ENCODE measurements at places on chromosomes 3 and 15. TPM values are rescaled to one million over a fixed set of nuclear protein-coding genes. Genes with fewer than 3 reads are reported as not detected.

- no peaks in the 10 kb centered on the region for H3K4me1 ChIP-seq
- H3K27ac ChIP-seq = no peak overlapping the region
- H3K4me3 ChIP-seq = no peak overlapping the region
- no peaks in the 10 kb centered on the region for H3K36me3 ChIP-seq
- no peaks in the 10 kb centered on the region for H3K27me3 ChIP-seq
These were observed 95.0 kb downstream of the LRTM1 start for GRCh38 chr3:54832876-54833275.

DNA sequence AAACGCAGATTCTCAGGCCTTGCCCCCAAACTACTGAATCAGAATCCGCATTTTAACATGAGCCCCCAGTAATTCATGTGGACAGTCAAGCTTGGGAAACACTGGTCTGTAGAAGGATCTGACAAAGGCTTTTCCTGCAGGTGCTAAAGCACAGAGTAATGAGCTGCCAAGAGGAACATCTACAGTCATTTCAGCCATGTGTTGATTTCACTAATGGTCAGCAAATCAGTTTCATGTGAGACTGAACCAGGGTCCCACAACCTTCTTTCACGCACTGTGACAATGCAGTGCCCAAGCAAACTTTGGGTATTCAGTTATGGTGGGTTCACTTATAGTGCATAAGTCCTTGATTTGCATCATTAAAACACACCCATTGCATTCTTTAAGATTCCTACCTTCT, 237.6 kb downstream of the TUSC7 start:
- no peak for DNase-seq
- H3K4me1 ChIP-seq = no peaks in the 10 kb centered on the region
- H3K27me3 ChIP-seq = no peaks in the 10 kb centered on the region
- no peak overlapping the region for H3K4me3 ChIP-seq
- H3K36me3 ChIP-seq = no peaks in the 10 kb centered on the region

- no peaks in the 10 kb centered on the region for H3K27me3 ChIP-seq
- no peaks in the 10 kb centered on the region for H3K4me1 ChIP-seq
- DNase-seq = no peak
- H3K27ac ChIP-seq = no peak overlapping the region
These were observed 162.4 kb downstream of the ADAMTSL3 start for GRCh38 chr15:83816124-83816883.

- no peak overlapping the region for H3K27ac ChIP-seq
- H3K27me3 ChIP-seq = peaks cover 38% of the 10 kb centered on the region
- no peaks in the 10 kb centered on the region for H3K36me3 ChIP-seq
- no peak for DNase-seq
These were observed 574 bp downstream of the CHST2 start for GRCh38 chr3:143119974-143120715.

DNA sequence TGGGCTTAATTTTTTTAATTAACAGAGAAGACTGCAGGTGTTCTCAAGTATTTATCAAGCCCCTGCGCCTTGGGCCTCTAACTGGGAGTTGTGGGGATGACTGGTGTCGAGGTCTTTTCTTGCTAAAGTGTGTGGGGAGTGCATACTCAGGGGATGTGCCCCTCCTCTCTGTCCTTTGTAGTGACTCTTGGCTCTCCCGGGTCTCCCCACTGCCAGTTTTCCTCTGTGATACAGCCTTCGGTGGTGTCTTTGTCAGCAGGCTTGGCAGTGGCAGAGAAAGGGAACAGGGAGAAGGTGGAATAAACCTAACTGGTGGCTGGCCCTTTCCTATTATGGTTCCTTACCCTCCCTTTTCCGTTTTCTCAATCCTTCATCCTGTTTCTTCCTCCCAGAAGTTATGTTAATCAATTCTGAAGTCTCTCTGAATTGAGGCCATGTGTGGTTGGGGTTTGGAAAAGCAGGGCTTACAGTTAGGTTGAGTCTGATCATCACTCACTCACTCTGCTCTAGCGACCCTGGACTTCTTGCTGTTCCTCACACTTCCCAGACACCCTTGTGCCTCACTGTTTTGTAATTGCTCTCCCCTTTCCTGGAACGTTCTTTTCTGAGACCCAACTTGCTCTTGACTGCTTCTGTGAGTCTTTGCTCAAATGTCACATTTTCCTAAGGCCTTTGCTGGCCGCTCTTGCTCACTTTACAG, 158.1 kb downstream of the PTPRG start:
- H3K4me3 ChIP-seq = no peak overlapping the region
- DNase-seq = no peak
- no peaks in the 10 kb centered on the region for H3K36me3 ChIP-seq
- H3K27ac ChIP-seq = no peak overlapping the region
- H3K27me3 ChIP-seq = no peaks in the 10 kb centered on the region

- no peak for DNase-seq
- H3K27me3 ChIP-seq = peaks cover 5% of the 10 kb centered on the region
- H3K4me3 ChIP-seq = no peak overlapping the region
- H3K4me1 ChIP-seq = no peaks in the 10 kb centered on the region
- no peaks in the 10 kb centered on the region for H3K36me3 ChIP-seq
These were observed 258.1 kb upstream of the ROPN1 start for GRCh38 chr3:124250053-124250452.

DNA sequence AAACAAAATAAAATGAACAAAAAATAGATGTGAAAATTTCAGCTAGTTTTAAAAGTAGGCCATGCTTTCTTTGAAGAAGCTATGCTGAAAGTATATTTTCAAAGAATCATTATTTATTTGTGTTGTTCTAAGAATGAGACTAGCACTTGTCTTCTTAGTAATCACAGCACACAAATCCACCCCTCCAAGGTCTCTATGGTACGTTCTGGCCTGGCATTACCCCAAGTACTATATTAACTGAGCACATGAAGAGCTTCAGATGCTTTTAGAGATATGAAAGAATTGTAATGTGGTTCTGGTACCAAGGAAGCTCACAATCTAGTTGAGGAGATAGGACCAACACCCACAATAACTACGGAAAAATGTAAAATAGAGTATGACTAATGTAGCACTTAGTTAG, 416.5 kb downstream of the PLCL2 start:
- no peaks in the 10 kb centered on the region for H3K36me3 ChIP-seq
- no peaks in the 10 kb centered on the region for H3K27me3 ChIP-seq
- no peaks in the 10 kb centered on the region for H3K4me1 ChIP-seq
- H3K4me3 ChIP-seq = no peak overlapping the region

GRCh38 chr3:187377842-187378241, 9.7 kb downstream of the RTP4 start:
- no peak for DNase-seq
- H3K36me3 ChIP-seq = no peaks in the 10 kb centered on the region
- H3K4me1 ChIP-seq = no peaks in the 10 kb centered on the region
- H3K4me3 ChIP-seq = no peak overlapping the region
- no peaks in the 10 kb centered on the region for H3K27me3 ChIP-seq

- no peak for DNase-seq
- no peak overlapping the region for H3K27ac ChIP-seq
- H3K36me3 ChIP-seq = no peaks in the 10 kb centered on the region
- H3K4me3 ChIP-seq = no peak overlapping the region
These were observed 129.1 kb upstream of the MEF2A start for GRCh38 chr15:99436542-99437314.

DNA sequence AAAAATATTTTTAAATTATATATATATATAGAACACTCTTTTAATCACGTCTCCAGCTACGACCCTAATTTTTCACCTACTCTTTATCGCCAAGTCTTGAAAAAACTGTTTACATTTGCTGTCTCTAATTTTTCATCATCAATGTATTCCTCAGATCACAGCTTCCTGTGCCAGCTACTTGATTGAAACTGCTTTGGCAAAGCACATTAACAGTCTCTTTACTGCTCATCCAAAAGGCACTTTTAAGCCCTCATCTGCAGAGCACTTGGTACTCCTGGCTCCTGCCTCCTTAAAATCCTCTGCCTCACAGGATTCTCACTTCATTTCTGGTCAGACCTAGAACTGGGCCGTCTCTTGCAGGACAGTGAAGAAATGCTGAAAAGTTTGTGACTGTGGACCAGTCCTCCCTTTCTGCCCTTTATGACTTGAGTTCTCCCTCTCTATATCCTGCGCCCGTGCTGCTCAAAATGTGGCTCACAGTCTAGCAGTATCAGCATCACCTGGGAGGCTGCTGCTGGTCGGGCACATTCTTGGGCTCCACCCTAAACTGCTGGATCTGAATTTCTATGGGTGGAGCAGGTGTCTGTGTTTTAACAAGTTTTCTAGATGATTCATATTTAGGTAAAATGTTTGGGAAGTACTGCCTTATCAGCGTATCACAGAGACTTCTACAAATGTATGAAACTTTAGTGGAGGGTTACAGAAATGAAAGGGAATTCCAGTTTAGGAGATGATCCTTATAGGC, 196.8 kb downstream of the ADAMTSL3 start:
- no peak overlapping the region for H3K27ac ChIP-seq
- DNase-seq = no peak
- H3K4me3 ChIP-seq = no peak overlapping the region
- H3K36me3 ChIP-seq = no peaks in the 10 kb centered on the region

- no peaks in the 10 kb centered on the region for H3K27me3 ChIP-seq
- no peak overlapping the region for H3K27ac ChIP-seq
- DNase-seq = no peak
- H3K36me3 ChIP-seq = no peaks in the 10 kb centered on the region
These were observed 218.1 kb downstream of the CLSTN2 start for GRCh38 chr3:140152851-140153639.

- H3K4me3 ChIP-seq = no peak overlapping the region
- peaks cover 46% of the 10 kb centered on the region for H3K36me3 ChIP-seq
- no peaks in the 10 kb centered on the region for H3K27me3 ChIP-seq
- H3K27ac ChIP-seq = no peak overlapping the region
- DNase-seq = no peak
These were observed 71.4 kb downstream of the GHSR start for GRCh38 chr3:172376881-172377280.

- H3K27me3 ChIP-seq = no peaks in the 10 kb centered on the region
- no peak overlapping the region for H3K4me3 ChIP-seq
These were observed 6.6 kb downstream of the DTWD1 start for GRCh38 chr15:49627407-49627877.

DNA sequence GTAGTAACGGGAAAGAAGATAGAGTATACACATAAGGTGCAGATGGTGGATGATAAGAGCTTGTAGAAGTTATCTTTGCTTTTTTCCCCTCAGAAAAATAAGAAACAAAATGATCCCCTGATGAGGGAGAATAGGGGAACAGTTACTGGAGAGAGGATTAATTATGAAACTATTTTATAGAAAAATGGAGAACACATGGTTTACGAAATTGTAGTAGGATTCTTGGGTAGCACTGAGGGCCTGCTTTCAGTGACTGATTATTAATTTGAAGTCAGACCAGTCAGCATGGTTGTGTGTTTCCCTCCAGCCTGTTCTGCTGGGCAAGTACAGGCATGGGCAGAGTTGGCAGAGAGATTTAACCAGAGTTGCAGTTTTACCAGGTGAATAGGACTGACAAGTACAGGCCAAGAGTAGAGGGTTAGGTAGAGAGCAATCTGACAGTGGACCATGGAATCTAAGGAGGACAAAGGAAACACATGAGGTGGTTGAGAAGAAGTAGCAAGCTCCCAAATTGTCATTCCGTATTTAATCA, 5.9 kb downstream of the SLC49A4 start:
- no peak overlapping the region for H3K4me3 ChIP-seq
- no peaks in the 10 kb centered on the region for H3K36me3 ChIP-seq
- DNase-seq = no peak
- H3K4me1 ChIP-seq = peaks cover 6% of the 10 kb centered on the region
- H3K27me3 ChIP-seq = no peaks in the 10 kb centered on the region

DNA sequence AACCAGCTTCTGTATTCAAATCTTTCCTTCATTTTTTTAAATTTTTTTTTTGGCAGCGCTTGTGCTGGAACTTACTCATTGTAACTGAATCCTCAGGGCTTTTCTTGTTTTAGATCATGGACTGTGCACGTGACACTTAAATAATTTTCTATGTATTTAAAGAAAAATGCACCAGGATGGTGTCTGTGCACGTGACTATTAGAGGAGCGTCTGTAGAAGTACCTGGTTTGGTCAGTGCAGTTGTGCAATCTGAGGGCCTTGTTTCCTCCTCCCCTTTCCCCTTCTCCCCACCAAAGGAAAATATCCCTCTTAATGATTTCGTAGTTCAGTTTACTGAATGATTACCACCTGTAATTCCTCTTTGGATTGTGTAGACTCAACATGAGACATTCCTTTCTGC, 31.3 kb downstream of the EDEM1 start:
- H3K27ac ChIP-seq = no peak overlapping the region
- no peaks in the 10 kb centered on the region for H3K36me3 ChIP-seq
- no peaks in the 10 kb centered on the region for H3K4me1 ChIP-seq
- no peak overlapping the region for H3K4me3 ChIP-seq
- DNase-seq = no peak

GRCh38 chr3:65604863-65605526, 433.7 kb downstream of the MAGI1 start:
- H3K36me3 ChIP-seq = no peaks in the 10 kb centered on the region
- no peaks in the 10 kb centered on the region for H3K4me1 ChIP-seq
- DNase-seq = no peak
- no peak overlapping the region for H3K4me3 ChIP-seq
- no peaks in the 10 kb centered on the region for H3K27me3 ChIP-seq

GRCh38 chr3:155619118-155619915, 125.6 kb downstream of the PLCH1 start:
- H3K27me3 ChIP-seq = no peaks in the 10 kb centered on the region
- H3K4me3 ChIP-seq = no peak overlapping the region
- H3K36me3 ChIP-seq = no peaks in the 10 kb centered on the region
- no peak overlapping the region for H3K27ac ChIP-seq
- DNase-seq = no peak
- no peaks in the 10 kb centered on the region for H3K4me1 ChIP-seq

DNA sequence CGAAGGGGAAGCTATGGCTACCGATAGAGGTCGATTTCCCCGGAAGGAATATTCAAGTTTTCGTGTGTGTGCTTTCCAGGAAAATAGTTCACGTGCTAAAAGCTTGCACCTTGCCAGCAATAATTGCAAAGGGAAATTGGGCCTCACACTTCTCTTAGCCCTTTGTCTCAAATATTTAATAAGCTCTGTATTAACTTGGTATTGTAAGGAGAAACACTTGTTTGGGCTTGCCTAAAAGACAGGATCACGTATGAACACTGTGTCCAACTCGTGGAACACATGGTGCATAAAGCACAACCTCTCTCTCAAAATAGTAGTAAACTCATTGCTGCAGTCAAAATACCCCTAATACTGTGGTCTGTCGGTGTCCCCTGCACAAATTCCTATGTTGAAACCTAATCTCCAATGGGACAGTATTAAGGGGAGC, 352 bp upstream of the TMF1 start:
- H3K36me3 ChIP-seq = peaks cover 28% of the 10 kb centered on the region
- H3K27ac ChIP-seq = peak overlapping the region; percentile 90
- peaks cover 3% of the 10 kb centered on the region for H3K4me1 ChIP-seq
- DNase-seq = no peak
- H3K4me3 ChIP-seq = peak overlapping the region; percentile 92

The ITGA11 gene
- 0.28 TPM for total RNA-seq

The PDHB gene
- total RNA-seq = 66.6 TPM

The SLCO2A1 gene
- 0.62 TPM for total RNA-seq

The SPATA12 gene
- total RNA-seq = 0.10 TPM

The GHSR gene
- not detected for total RNA-seq

The ADAMTS17 gene
- 1.6 TPM for total RNA-seq

The CLDN16 gene
- total RNA-seq = not detected

The CSNK1G1 gene
- 22.8 TPM for total RNA-seq

The CRELD1 gene
- total RNA-seq = 15.4 TPM

The ISLR2 gene
- 0.36 TPM for total RNA-seq

The ZBTB20 gene
- 4.1 TPM for total RNA-seq

The GALNT15 gene
- 0.10 TPM for total RNA-seq

The ATP13A4 gene
- total RNA-seq = not detected

The KIF9 gene
- 8.9 TPM for total RNA-seq

The ITPKA gene
- total RNA-seq = 6.3 TPM

The NME9 gene
- total RNA-seq = not detected

All from Panc1 (cell line).